ENCODE measurements at places on chromosomes 1 and 21.

DNA sequence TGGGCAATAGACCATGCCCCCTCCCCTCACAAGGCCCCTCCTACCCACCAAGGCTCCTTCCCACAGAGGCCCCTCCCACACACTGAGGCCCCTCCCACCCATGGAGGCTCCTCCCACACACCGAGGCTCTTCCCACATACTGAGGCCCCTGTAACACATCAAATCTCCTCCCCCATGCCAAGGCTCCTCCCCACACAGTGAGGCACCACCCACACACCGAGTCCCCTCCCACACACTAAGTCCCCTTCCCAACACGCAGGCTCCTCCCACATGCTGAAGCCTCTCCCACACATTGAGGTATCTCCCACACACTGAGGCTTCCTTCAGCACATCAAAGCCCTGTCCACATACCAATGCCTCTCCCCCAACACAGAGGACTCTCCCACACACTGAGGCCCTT, 391.8 kb downstream of the CAMTA1 start:
- no peak for DNase-seq

DNA sequence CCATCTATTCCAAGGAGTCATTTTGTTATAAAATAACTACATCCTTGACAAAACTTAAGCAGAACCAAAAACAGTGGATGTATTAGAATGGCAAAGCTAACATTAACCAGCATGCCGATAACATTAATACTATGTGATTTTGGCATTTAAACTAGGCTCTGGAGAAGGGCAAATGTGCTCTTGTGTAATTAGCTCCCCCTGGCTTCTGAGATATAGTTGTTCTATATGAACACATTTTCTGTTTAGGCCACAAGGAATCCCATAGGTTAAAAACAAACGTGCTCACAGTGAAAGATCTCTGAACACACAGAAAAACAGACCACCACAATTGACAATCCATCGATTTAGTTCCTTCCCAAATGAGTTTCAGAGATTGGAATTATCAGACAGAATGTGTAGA, 57.4 kb upstream of the TARS2 start:
- DNase-seq = no peak

- DNase-seq = no peak
These were observed 189.3 kb downstream of the SLC35F3 start for GRCh38 chr1:234093741-234094140.

DNA sequence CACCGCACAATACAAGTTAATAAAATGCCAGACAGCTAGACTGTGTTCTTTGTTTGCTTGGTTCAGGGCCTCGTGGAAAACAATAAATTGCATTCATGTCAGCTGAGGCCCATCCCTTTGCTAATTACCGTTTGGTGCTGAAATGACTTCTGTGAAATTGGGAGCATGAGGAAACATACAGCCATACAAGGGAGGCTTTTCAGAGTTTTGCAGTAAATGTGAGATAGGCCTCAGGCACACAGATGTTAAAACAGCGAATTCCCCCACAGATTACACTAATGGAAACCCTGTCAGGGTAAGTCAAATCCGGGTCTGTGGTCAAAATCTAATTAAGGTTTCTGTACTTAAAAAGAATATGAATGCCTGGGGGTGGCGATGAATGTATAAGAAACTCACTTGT, 173.5 kb upstream of the LMO4 start:
- DNase-seq = no peak

DNA sequence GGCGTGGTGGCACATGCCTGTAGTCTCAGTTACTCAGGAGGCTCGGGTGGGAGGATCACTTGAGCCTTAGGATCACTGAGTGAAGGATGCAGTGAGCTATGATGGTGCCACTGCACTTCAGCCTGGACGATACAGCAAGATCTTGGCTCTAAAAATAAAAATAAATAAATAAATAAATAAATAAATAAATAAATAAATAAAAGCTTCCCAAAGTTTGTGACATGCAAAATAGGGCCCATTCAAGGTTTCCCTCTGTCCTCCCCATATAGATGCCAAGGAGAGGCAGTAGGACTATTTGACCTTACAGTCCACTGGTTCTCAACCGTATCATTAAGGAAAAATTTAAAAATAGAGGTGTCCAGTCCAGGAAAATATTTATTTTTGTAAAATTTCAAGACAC, 41.2 kb downstream of the ZBTB8OS start:
- DNase-seq = no peak

DNA sequence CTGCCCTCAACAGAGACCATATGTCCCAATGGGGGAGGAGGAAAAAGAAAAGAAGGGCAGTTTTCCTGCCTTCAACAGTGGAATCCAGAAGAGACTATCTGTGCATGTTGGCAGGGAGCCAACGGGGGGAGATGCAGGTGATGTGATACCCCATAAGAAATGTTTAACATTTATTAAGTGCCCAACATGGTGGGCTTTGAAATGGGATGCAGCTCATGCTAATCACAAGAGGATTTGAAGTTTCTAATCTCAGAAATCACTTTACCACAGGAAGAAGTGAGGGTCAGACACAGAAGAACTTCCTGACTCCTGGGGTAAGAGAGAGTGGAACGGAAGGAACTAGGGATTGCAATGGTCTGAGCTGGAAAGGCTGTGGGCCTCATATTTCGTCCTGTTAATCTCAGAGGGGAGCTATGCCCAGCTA, 16.2 kb downstream of the CSRP1 start:
- DNase-seq = no peak

GRCh38 chr1:81799939-81800694, 617 bp upstream of the ADGRL2 start:
- DNase-seq = no peak

GRCh38 chr1:170150016-170150415, 4.3 kb downstream of the NTMT2 start:
- DNase-seq = no peak

GRCh38 chr1:210358626-210359025, 29.9 kb downstream of the HHAT start:
- DNase-seq = no peak

DNA sequence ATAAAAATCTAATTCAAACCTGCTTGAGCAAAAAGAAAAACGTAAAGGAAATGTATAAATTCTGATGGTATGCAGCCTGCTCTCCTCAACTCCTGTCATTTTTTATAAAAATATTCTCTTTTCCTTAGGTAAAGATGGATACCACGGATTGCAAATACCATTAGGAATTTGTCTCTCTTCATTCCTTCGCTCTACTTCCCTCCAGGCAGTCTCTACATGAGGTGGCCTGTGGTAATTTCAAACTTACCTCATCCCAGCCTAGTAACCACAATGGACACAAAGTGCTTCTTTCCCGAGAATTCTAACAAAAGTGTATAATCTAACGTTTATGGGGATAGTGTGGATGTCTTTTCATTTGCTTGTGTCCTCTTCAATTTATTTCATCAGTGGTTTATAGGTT, 239.5 kb upstream of the LRRC7 start:
- no peak for DNase-seq

GRCh38 chr1:219883400-219884332, 44.7 kb downstream of the SLC30A10 start:
- DNase-seq = no peak

DNA sequence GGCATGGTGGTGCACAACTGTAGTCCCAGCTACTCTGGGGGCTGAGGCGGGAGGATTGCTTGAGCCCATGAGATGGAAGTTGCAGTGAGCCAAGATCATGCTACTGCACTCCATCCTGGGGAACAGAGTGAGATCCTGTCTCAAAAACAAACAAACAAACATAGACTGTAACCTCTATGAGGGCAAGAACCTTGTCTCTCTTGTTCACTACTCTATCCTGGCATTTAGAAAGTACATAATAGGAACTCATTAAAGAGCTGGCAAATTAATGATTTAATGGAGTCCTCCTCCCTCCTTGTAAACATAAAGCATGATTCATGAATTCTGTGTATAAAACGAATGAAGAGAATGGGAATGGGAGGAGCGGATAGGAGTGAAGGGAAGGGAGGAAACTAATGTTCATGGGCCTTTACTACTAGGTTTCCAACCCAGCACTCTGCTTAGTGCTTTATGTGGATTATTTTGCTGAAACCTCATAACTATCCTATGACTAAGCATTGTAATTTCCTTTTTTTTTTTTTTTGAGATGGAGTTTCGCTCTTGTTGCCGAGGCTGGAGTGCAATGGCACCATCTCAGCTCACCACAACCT, 8.6 kb downstream of the LMOD1 start:
- DNase-seq = no peak

DNA sequence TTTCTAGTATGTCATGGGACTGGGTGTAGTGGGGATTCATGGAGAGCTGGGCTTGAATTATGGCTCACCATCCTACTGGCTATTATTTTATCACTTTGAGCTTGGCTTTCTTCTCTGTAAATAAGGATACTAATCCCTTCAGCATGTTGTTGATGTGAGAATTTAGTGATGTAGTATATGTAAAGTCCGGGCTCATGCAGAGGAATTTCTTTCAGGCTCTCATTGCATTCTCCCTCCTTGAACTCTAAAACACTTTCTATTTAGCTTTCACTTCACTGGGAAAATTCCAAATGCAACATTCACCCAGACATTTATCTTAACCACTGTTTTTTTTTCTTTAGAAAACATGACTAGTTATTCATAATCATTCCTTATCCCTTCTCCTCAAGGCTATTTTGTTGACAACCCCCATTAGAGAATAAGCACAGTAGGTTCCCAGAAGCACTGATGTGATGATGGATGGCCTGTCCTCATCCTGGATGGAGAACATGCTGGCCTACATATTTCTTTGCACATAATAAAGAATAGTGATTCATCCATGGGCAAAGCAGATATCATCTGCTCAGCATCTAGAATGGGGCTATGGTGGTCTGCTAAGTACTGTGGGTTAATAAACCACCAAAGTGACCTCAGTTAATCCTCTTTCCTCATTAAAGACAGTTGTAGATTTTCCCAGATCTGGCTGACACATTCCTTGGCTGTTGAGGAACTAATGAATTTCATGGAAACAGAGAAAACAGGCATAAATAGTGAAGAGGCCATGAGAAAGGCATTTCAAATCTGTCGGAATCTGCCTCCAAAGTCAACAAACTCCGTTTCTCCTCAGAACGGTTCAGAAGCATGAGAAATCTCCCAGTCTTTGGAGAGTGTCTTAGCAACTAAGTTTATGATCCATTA, 68.0 kb upstream of the CYP2J2 start:
- no peak for DNase-seq

DNA sequence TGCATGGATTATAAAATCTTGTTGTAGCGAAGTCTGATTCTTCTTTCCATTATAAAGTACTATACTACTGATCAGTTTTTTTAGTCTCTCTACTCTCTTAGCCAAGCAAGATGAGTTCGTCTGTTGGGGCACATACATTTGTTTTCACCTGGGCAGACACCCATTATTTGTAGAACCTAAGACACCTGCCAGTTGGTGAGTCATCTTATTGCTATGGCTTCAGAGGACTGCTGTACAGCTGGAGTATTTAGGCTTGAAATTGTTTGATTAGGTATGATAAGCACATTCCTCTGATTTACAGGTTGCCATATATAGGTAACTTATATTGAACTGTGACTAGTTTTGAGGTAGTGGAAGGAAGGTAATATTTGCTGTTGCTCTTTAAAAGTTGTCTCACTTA, 17.2 kb downstream of the RBM15 start:
- no peak for DNase-seq

DNA sequence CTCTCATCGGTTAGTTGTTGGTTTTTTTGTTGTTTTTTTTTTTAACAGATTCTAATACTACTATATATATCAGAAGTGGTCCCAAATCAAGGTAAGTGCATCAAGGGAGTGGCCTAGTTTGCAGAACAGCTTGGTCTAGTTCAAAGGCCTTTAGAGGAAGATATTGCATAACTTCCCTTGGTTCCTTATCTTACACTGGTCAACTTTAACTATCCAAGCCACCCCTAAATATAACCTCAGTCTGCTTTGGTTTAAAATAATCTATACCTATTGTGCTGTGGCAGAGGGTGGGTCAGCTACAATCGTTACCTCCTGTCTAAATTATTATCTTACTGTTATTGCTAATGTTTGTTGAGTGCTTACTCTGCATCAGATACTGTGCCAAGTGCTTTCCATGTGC, 6.9 kb downstream of the S100A12 start:
- DNase-seq = no peak

DNA sequence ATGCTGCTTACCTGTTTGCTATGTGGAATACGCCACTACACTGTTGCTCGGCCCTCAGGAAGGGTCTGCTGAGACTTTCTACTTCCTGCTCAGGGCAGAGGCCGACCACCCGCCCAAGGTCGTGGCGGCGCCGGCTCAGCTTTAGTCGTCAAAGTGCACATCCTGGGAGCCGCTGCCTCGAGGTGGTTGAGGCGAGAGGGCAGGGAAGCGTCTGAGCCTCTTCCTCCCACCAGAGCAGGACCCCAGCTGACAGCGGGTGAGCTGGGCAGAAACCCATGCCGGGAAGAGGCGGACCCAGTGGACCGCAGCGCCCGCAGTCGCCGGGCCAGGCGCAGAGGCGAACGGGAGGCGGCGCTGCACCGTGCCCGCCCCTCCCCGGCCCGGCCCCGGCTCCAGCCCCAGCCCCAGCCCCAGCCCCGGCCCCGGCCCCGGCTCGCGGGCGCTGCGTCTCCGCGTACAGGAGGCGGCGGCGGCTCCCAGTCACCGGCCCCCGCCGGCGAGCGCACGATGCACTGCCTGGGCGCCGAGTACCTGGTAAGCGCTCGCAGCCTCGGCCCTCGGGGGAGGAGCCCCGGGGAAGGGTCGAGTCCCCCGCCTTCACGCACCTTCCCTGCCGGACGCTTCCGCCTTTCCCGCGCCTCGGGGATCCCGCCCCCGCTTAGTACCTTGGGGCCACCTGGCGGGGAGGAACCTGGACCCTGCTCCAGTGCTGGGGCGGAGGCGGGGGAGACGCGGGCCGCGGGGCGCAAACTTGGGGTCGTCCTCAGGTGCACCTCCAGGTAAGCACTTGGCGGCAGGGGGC, at the start of gene SLC44A3:
Gene SLC44A3, plus strand, starts transcription at position 413 of the 802 bp plus-strand sequence. Its CDS starts 95 bp downstream, at position 508.
- DNase-seq = no peak

- no peak for DNase-seq
These were observed 115.1 kb downstream of the ETS2 start for GRCh38 chr21:38920631-38921398.

GRCh38 chr1:15937146-15937545, 38.8 kb downstream of the ZBTB17 start:
- no peak for DNase-seq

GRCh38 chr1:59288046-59288445, 8.8 kb upstream of the FGGY start:
- DNase-seq = no peak

- DNase-seq = no peak
These were observed 34.9 kb downstream of the GPR3 start for GRCh38 chr1:27427329-27427728.

DNA sequence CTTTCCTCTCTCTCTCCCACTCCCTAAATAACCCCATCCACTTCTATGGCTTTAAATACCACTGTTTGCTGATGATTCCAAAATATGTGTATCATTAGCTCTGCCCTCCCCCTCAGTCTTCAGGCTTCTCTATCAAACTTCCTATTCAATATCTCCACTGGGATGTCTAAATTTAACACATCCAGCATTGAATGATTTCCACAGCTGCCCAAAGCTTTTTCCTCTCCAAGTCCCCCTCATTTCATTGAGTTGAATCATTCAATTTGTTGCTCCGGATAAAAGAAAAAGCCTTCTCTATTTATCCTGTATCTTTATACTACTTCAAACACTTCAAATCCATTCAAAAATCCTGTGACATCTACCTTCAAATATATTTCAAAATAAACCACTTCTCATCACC, 225.0 kb downstream of the SEC16B start:
- no peak for DNase-seq
